ENCODE measurements at places on chromosomes 2 and 18.
A peak's percentile ranks its signal among the peaks of the same experiment; 100 is the strongest.

GRCh38 chr2:136141510-136142149 lies 23.7 kb upstream of the CXCR4 start:
- DNase-seq: no peak

DNA sequence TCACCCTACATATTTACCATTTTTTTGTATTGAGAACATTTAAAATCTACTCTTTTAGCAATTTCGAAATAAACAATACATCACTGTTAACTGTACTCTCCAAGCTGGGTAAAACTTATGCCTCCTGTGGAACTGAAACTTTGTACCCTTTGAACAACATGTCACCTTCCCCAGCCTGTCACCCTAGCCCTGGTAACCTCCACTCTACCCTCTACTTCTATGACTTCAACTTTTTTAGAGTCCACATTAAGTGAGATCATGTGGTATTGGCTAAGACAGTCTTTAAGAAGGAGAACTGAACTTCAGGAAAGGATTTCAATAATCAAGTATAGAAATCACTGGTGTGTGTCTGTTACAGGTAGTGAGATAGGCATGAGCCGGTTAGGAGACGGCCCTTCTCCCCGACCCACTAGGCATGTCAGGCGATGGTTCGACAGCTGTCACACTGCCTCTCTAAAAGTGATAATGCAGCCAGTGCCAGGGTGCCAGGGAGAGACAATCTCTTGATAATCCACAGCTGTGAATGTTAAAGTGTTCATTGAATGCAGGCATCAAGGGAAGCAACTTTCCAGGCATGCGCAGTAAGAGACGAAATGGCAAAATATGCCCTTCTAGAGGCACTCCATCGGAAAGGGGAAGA lies 74.6 kb upstream of the RNF152 start:
- no peak for DNase-seq

DNA sequence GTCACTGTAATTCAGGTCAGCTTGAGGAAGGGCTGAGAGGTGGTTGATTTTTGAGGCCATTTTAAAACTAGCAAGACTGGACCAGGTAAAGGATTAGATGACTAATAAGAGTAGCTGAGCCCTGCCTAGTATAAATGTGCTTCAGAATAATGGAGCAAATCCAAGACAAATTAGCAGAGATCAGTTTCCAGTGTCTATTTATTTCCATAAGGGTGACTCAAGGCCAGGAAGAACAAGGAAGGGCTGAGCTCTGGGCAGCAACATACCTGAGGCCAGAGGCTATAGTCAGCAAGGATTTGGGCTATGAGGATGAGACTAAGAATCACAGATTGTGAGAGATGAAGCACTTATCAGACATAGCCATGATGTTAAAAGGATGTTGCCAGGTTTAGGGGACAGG lies 339.0 kb upstream of the LRRTM1 start:
- DNase-seq: no peak

DNA sequence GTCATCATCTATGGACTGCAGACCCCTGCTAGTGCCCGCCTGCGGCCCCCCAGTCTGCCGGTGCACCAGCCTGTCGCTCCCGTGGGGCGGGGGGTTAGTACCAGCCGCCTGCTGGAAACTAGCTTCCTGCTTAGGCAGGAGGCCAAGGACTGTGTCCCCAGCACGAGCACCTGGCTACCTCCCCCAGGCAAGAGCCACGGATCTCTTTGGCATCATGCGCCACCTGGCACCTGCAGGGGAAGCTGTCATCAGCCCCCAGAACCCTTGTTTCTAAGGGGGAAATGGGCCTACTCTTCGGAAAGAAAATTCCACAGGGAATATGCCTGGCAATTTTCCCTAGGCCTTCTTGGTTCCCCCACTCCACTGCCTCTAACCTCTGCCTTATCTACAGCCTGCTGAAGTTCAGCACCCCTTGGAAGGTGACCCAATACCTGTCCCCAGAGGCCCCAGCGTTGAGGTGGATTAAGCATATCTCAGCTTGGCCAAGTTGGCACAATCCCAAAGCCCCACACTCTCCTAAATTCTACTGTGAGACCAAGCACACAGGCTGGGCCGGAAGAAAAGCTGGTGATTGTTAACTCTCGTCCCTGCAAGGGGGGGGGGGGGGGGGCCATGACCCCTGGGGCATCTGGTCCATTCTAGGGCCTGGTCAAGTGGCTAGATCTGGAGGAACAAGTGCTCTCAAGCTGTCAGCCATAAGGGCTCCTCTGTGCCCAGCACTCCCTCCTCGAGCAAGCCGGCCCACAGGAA lies 62.0 kb upstream of the POMC start:
- DNase-seq: no peak

GRCh38 chr18:7146067-7146466 lies 28.5 kb upstream of the LAMA1 start:
- no peak for DNase-seq

DNA sequence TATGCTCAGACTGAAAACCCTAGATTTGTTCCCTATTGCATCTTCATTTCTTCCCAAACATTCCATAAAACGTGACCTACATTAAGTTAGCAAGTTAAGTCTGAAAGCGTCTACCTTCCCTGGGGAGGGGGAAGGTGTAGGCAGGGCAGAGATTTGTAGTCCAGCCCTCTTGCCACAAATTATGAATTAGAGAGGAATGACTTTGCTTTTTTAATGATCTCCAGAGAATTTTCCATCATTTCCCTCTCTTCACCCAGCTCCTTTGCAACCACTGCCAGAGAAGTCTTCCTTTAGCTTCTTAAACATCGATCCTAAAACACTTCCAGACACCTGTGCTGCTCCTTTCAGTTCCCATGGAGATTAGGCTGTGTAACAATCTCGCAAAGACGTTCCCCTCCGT lies 1.2 kb downstream of the C2orf76 start:
- DNase-seq: no peak

DNA sequence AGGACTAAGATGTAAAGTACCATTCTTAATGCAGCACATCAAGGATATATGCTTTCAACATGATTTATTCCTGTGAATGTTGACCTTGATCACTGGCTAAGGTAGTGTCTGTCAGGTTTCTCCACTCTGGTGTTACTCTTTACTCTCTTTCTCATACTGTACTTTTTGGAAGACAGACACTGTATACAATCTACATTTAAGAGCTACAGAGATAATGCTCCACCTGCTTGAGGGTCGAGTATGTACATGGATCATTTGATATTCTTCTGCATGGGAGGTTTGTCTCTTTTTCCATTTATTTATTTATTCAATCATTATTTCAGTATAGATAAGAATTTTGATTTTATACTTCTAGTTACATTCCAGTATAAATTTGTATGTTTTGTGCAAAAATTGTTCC lies 199.5 kb upstream of the RGPD4 start:
- DNase-seq: no peak

DNA sequence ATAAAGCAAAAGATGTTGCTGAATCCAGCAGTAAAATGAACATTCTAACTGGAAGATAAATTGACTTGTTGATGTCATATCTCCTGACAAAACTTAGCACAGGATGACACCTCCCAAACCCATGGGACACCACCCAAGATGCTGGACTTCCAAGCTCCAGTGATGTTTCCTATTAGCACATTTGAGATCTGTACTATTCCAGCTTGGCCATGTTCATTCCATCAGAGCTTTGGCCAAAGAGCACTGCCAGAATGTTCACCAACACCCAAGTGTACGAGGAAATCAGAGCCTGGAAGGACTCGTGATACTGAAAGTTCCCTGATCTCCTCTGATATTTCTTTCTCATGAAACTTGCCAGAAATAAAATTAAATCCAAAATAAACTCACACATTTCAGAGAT lies 44.7 kb downstream of the PID1 start:
- no peak for DNase-seq

DNA sequence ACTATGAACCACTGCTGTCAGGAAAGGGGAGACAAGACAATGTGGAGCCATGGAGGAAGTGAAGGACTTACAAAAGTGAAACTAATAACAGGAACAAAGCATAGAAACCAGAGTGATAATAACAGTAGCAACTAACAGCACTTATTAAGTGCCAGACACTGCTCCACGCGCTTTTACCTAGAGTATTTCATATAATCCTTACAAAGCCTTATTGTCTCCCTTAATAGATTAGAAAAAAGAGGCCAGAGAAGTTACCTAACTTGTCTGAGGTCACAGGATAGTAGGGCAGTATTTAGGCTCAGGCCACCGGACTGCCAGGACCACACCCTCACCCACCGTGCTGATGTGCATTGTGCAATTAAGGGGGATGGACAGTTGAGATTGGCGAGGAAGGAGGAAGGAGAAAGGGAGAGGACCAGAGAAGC lies 98.6 kb upstream of the NFU1 start:
- no peak for DNase-seq

GRCh38 chr2:68195096-68195495 lies 37.4 kb downstream of the PNO1 start:
- DNase-seq: no peak

DNA sequence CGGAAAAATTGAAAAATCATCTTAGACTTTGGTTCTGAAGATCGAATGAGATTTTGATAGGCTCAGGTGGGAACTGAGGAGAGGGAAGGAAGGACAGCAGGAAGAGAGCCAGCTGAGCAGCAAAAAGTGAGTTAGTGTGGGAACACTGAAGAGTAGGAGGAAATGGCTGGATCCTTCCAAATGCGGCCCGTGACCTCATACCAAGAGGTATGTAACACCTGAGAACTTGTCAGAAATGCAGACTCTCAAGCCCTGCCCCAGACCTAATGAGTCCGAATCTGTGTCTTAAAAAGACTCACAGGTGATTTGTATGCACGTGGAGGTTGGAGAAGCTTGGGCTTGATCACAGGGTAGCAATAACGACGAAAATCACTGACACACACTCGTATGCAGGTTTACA lies 42.0 kb downstream of the COL4A3 start:
- no peak for DNase-seq

GRCh38 chr2:203543898-203544328 lies 8.8 kb upstream of the RAPH1 start:
- DNase-seq: no peak

- DNase-seq: no peak
Measured at GRCh38 chr2:141103216-141103615, 1027.6 kb downstream of the LRP1B start.

DNA sequence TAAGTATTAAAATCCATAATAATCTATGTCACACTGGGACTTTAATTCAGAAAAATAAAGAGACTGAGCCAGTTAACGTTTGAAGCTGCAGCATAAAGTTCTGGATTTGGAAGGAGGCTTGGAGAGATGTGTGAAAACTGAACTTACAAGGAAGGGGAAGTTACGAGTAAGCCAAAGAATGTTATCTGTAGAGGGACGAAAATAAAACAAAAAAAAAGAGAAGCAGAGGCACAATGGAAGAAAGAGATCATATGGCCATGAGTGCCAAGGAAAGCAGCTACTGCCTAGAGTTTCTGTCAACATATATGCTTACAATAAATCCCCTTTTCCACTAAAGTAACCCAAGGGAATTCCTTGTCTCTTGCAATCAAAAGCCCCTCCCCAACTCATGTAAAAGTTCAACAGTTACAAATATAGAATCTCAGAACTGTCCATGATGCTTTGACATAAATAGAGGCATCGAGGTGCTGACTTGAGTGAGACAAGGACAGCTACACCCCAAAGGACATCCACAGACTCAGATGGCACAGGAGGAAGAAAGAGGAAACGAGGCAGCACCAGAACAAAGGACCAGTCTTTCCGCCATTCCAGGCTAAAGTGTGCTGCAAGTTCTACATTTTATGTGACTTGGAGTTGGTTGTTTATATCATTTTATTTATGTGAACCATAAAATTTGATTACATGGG lies 16.1 kb upstream of the ARL5A start:
- no peak for DNase-seq

GRCh38 chr18:2627821-2628276 lies 27.7 kb upstream of the SMCHD1 start:
- DNase-seq: peak; percentile 4

- DNase-seq: no peak
Measured at GRCh38 chr2:95026471-95027368, 1.2 kb downstream of the MAL start.

- no peak for DNase-seq
Measured at GRCh38 chr2:120669121-120669952, 66.3 kb upstream of the GLI2 start.

DNA sequence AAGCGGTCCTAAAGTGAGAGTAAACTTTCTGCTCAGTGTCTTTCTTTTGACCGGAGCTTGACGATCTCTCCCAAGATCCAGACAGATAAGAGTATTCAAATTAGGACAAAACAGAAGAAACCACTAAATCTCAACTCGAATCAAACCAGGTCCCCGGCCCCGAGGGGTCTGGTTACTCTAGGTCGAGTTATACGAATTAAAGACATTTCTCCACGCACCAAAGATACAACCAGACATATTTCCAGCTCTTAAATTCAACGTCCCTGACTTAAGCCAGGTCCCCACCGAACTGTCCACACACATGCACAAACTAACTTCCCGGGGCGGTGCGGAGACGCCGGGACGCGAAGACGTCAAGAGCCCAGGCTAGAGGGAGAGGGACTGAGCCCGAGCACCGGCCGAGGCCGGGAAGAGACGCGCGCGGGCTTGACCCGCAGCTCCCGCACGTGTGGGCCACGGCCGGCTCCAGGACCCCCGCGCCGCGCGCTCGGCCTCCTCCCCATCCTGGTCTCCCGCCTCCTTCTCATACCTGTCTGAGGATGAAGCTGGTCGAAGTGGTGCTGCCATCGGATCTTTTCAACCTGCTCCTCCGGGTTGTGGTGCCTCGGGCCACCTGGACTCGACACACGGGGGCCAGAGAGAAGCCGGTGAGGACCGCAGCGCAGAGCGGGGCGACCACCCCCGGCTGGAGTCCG lies 896 bp downstream of the CACNB4 start:
- DNase-seq: peak; percentile 20

- no peak for DNase-seq
Measured at GRCh38 chr2:8558096-8558495, 123.8 kb upstream of the ID2 start.

All from bone marrow (tissue), 2 donors.